ENCODE measurements at places on chromosomes 3 and 15.

GRCh38 chr3:120160050-120160449, 65.8 kb upstream of the GSK3B start:
- no peak for DNase-seq

GRCh38 chr3:153967260-153967659, 153.9 kb upstream of the ARHGEF26 start:
- DNase-seq: no peak

GRCh38 chr3:16538507-16538906, 25.0 kb upstream of the RFTN1 start:
- no peak for DNase-seq

DNA sequence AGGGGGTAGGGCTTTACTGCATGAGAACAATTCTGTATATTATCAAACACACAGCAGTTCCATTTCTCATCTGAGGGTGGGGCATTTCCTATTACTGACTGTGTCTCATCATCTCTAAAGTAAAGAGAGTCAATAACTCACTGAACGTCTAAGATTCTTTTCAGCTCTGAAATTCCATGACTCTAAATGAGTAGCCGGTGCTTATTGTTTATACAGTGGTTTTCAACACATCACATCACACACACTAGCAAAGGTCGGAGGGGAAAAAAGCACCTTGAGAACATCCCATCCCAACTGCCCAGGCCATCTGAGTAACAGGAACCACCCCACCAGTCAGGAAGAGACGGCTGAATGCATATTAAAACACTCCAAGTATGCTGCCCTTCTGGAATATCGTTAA, 196.0 kb downstream of the SUCLG2 start:
- DNase-seq: no peak

GRCh38 chr3:151297429-151297828, 19.1 kb upstream of the P2RY14 start:
- DNase-seq: no peak

GRCh38 chr3:73561494-73561893, 63.2 kb downstream of the PDZRN3 start:
- no peak for DNase-seq

DNA sequence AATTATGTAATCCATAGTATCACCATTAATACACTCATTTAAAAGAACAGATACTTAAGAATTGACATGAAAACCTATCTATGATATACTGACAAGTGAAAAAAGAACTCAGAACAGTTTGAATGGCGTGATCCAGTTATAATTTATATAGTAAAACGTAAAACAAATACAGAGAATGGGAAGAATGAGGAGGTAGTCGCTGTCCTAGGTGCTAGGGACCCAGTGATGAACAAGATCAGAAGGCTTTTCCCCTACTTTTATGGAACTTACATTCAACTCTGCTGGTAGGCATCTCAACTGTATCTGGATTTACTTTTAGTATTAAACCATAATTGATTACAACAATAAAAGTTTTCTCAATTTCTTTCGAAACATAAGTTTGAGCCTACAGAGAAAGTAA, 31.8 kb downstream of the GSK3B start:
- DNase-seq: no peak

GRCh38 chr3:46659285-46659684, 34.2 kb downstream of the ALS2CL start:
- no peak for DNase-seq

GRCh38 chr15:37096558-37097143, 3.7 kb downstream of the MEIS2 start:
- no peak for DNase-seq

GRCh38 chr3:52789746-52790040, 4.9 kb upstream of the ITIH3 start:
- no peak for DNase-seq

DNA sequence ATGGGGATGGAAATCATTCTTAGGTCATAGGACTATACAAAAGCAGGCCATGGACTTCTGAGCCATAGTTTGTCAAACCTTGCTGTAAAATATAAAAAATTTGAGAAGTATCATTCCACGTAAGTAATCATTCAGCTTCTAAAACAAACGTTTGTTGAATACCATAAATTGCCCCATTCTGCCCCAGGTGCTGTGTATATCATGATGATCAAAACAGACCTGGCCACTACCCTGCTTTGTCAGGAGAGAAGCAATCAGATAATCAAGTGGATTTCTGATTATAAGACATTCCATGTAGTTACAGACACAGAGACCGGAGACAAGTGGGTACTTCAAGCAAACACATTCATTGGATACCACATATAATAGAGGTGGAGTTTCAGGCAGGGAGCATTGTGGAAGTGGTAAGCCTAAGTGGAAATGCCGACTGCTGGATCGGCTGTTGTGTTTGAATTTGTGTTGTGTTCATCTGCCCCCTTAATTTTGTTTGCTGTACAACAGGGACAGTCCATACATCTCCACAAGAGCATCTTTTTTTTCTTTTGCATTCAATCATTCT, 61.7 kb downstream of the TGFBR2 start:
- DNase-seq: no peak

DNA sequence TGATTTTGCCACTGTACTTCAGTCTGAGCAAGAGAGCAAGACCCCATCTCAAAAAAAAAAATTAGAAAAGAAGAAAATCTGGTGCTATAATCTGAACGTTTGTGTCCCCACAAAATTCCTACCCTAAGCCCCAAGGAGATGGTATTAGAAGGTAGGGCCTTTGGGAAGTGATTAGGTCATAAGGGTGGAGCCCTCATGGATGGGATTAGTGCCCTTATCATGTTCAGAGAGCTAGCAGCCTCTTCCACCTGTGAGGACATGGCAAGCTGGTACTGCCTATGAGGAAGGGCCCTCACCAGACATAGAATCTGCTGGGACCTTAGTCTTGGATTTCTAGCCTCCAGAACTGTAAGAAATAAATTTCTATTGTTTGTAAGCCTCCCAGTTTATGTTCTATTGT, 50.4 kb upstream of the FLNB start:
- DNase-seq: no peak

GRCh38 chr3:8604006-8604405, 40.6 kb downstream of the SSUH2 start:
- DNase-seq: no peak

DNA sequence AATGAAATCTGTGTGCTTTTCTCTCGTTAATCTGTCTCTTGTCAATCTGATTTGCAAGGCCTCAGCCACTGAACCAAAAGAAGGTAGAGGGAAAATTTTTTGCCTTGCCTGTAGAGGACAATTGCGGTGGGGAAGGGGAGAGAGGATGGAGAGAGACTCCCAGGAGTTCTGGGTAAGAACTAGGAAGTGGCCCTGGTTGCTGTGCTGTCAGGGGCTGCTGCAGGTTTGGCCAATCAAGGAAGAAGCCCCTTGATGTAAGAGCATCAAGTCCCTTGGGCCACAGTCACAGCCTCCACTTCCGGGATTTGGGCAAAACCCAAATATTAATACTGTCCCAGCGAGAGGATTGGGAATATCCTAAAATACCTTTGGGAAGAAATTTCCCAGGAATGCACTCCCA, 43.3 kb downstream of the TRANK1 start:
- DNase-seq: no peak

DNA sequence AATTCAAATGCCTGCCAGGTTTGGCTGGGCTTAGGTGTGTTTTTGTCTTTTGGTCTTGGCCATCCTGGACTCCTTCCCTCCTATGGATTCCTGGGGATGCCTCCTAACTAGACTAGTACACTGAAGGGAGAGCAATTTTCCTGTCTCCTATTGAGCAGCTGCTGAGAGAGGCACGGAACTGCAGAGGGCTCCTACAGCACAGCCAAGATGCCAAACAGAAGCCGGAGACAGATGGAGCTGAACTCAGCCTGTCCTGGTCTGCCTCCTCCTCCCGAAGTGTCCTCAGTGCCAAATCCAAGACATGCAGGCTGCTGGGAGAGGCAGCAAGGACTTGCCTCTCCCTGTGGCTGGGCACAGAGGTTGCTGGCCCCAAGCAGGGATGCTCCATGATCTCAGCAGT, 256.6 kb upstream of the PROK2 start:
- DNase-seq: no peak

DNA sequence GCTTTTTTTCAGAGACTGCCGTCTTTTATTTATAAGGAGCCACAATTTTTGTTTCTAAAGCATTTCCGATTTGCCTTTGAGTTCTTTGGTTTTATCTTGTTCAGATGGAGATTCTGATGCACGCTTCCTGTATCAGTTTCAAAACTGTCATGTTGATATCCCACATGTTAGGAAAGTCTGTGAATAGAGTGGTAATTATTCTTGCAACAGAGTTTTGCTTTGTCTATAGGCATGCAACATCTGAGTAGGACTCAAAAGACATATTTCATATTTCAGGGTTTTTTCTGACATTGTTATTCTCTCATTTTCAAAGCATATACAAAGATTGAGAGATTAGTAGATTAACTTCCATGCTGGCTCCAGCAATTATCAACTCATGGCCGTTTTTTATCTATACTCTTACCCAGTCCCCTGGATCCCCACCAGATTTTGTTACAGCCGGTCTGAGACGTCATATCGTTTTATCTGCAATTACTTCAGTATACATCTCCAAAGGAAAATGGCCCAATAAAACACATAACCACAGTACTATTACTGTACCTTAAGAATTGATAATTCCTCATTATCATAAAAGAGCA, 22.4 kb downstream of the PAQR5 start:
- DNase-seq: no peak

- DNase-seq: no peak
Observed at GRCh38 chr3:156379327-156379726, 175.6 kb downstream of the SSR3 start.

DNA sequence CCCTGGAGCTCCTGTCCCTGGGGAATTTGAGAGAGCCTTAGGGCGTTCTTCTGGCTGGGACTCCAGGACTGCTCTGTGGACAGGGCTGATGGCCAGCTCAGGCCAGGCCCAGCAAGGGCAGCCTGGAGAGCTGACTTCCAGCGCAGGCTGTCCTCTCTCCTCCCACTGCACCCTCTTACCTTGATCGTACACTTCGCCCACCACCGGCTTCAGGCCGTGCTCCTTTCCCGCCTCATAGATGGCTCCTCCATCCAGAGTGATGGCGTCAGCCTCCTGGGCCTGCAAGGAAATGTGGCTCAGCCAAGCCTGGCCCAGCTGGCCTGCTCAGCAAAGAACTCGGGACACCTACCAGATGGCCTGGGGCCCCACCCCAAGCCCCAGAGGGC, 3.1 kb downstream of the MELTF start:
- no peak for DNase-seq

GRCh38 chr15:68541743-68542142, 37.0 kb upstream of the CORO2B start:
- no peak for DNase-seq

GRCh38 chr15:86892774-86893449, 813.2 kb downstream of the AGBL1 start:
- no peak for DNase-seq

DNA sequence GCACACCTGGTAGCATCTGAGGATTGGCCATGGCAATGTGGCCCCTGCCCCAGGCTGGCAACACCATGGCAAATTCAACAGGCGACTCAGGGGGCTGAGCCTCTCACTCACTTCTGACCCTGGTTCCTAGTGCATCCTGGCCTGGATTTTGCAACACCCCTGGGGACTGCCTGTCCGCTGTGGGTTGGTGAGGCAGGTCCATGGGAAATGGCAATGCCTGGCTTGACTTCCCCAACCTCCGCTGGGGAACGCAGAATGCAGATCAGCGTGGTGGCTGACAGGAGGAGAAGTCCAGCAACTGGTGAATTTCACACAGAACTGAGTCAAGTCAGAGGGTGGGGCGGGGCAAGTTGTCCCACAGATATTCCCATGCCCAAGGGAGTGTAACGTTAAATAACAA, 3.9 kb upstream of the PSTPIP1 start:
- DNase-seq: no peak

GRCh38 chr3:62625268-62625667, 249.9 kb downstream of the CADPS start:
- DNase-seq: no peak

- no peak for DNase-seq
Observed at GRCh38 chr3:189508784-189509501, 122.2 kb upstream of the TP63 start.

- no peak for DNase-seq
Observed at GRCh38 chr3:197428117-197428801, 127.5 kb downstream of the BDH1 start.

DNA sequence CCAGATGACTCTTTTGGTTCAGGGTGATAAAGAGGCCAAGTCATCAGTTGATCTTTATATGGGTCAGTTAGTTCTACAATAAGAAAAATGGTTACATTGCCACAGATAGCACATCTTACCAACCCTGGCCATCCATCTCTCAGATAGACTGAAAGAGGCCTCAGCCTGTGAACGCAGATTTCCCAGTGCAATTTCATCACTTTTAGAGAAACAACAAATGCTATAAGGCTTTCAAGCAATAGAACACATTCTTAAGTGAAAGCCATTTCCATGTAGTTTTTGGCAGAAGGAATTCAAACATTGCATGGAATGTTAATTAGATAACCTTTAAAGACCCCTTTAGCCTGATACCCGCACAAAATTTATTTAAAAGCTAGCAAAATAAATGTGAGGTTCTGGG, 200.6 kb upstream of the ZBTB20 start:
- no peak for DNase-seq

GRCh38 chr3:11150256-11150655, 4.0 kb upstream of the HRH1 start:
- no peak for DNase-seq

DNA sequence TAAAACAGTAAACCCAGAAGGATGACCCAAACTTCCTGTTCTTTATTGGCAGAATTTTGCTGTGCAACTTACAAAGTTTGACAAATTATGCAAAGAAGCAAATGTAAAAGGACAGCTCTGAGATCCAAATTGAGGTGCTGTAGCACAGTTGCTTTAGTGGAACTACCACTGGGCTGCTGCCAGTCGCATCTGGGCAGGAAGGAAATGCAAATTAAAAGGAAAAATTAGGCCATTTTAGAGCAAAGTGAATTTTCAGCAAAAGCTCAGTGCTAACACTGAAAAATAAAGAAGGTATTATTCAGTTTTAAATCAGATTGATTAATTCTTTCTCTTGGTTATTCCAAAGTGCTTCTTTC, 104.5 kb downstream of the ZMAT3 start:
- no peak for DNase-seq

DNA sequence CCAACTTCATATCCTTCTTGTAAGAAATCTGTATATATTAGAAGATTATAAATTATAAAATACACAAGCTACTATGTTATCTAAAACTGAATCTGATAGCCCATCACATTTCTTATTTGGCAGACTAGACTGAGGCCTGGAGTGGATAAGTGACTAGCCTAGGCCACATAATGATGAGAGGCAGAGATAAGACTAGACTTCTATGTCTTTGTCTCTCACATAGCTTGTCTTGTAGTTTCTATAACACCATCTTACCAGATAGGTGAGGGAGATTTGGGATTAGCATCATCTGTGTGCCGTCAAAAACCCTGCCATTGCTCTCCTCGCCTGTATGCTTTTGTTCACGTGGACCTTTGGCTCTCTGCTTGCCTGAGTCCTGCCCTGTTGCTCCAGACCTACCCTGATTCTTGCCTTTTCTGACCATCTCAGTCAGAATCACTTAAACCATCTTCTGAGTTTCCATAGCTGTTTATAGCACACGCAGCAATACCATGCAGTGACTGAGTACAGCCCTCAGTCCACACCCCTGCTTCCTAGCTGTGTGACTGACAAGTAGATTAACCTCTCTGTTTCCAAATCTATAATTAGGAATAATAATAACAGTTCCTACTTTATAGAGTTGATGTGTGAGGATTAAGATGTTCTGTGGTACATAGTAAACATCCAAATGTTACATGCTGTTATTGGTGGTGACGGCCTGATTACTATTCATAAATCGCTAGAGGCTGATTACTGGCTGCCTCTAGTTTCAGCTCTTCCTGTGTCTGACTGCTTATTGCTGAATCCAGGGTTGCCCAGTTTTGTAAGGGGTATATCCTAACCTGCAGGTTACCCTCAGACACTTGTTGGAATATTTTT, 49.7 kb downstream of the PDE8A start:
- DNase-seq: no peak

Measured in NCI-H1048 (cell line).